ENCODE measurements at places on chromosomes 3 and 15.

GRCh38 chr15:35362195-35362829, 183.7 kb downstream of the DPH6 start:
- no peak for DNase-seq

DNA sequence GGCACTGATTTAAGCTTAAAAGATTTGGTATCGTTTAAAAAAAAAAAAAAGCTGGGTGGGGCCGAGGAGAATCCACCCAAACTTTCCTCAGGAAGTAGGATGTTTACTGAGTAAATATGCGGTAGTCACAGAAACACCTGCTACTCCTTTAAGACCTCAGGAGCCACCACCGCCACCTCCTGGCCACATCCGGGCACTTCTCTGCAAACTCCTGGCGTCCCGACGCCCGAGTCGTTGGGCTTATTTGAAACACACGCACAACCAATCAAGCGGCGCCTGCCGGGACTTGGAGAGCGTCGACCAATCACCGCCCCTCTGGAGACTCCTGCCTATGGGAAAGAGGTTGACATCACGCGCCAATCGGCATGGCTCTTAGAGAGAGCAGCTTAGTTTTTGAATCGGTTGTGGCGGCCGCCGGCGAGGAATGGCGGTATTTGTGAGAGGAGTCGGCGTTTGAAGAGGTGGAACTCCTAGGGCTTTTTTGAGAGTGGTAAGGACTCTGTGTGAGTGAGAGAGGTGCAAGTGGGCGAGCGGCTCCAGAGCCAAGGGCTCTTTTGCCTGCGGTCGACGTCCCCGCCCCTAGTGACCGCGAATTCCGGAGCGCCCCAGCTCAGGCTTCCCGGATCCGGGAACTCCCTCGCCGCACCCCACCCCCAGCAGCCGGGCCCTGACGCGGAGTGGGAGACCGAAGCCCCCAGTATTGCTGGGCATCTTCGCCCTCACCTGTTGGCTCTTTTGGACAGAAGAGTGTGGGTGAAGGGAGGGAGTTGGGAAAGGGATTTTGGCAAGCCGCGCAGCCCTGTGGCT, at the start of gene ECT2:
ECT2 (plus strand) TSS at position 359 of the 807 bp plus-strand sequence. CDS start 3,805 bp downstream, outside the sequence.
- DNase-seq, result peak; percentile 98

DNA sequence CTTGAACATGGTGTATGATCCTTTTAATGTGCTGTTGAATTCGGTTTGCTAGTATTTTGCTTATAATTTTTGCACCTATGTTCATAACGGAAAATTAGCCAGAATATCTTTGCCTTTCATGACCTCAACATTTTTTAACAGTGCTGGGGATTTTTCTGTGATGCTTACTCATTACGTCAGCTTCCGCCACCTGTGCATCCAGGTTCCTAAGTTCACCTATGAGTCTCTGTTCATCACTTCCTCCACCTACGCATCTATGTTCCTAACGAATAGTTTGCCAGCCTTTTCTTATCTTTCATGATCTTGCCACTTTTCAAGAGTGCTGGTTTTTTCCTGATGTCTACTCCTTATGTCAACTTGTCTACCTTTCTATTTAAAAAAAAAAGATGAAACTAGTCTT, 16.5 kb downstream of the AADACL2 start:
- peak; percentile 26 for DNase-seq

DNA sequence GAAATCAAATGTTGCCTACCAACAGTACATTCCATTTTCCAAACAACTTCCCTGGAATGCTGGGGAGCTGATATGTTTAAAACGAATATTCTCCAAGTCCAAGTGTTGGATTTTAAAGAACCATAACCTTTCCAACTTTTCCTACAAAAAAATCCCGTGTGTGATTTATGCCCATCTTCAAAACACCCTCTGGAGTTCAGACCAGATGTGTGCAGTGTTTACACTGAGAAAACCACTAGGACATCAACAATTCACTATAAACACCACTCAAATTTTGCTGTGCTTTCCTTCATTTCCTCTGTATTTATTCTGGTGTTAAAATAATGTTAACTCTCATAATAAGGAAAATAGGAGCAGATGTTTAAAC, 2.4 kb downstream of the VGLL4 start:
- no peak for DNase-seq

GRCh38 chr3:186930641-186931531, 560 bp downstream of the ST6GAL1 start:
- DNase-seq, result no peak

DNA sequence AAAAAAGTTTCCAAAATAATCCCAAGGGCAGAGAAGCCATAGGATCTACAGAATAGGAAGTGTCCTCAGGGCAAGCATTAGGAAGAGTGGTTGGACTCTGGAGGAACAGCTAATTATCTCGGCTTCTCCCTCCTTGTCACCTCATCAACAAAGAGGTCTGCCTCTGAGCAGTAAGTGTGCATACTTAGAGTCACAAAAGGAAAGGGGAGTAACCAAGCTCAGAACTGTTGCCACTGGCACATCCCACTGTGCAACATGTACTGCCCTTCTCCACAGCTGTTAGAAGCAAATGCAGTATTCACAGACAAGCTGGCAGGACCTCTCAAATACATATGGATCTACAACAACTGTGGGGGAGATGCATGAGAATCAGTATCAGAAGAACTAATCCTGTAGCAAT, 31.5 kb downstream of the NGLY1 start:
- no peak for DNase-seq

- DNase-seq, result no peak
Measured at GRCh38 chr3:50230104-50230793, 5.8 kb upstream of the GNAI2 start.

- DNase-seq, result no peak
Measured at GRCh38 chr15:68484696-68485400, 52.9 kb upstream of the ITGA11 start.

- DNase-seq, result peak; percentile 65
Measured at GRCh38 chr3:197854596-197855343, 63.7 kb downstream of the LRCH3 start.

DNA sequence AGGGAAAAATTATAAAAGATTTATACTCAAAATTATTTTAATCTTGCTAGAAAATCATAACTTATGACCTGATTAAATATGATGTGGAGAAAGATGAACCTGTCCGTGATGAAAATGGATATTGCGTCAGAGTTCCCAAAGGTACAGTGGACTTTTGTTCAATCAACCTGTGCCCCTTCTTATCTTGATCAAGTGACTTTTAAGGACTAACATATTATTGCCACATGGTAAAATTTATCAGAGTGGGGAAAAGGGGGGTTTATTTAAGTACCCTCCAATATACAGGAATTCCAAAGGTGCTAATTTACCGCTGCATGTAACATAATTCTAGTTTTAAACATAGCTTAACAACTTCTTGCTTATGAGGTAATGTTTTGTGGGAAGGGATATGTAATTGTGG, 39.6 kb downstream of the HDC start:
- no peak for DNase-seq

DNA sequence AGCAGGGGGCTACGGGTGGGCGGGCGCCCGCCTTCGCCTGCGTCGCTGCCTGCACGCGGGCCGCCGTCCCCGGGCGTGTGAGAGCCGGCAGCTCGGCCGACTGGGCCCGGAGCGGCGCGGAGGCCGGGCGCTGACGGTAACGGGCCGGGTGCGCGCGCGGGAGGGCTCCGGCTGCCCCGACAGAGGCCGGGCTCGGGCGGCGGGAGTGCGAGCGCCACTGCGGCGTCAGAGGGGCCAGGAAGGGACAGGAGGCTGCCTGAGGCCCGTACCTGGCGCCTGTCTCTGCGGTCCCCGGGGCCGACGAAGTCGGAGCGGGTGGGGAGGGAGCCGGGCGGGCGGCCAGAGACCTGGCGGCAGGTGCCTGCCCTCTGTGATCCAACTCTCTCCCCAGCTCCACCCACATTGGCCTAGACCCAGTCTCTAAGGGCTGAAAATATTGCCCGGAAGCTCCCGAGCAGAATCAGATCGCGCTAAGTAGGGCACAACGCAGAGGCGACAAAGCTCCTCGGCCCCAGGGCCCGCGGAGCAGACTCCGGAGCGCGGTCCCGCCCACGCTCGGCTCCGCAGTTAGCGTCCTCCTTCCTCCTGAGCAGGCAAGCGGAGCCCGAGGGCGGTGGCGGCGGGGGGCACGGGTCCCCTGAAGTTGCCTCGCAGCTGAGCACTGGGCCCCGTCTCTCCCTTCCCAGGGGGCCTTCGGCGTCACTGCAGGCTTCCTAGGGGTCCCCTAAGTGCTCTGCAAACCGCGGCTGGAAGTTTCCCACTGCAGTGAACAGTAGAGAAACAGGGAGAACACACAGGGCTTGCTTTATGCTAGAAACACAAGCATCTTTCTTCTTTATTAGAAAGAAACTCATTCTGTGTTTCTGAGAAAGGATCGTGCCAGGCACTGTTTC, at the start of gene MAN2A2:
MAN2A2 (plus strand) TSS at position 463 of the 893 bp plus-strand sequence. CDS start 906 bp downstream, outside the sequence.
- DNase-seq, result no peak

DNA sequence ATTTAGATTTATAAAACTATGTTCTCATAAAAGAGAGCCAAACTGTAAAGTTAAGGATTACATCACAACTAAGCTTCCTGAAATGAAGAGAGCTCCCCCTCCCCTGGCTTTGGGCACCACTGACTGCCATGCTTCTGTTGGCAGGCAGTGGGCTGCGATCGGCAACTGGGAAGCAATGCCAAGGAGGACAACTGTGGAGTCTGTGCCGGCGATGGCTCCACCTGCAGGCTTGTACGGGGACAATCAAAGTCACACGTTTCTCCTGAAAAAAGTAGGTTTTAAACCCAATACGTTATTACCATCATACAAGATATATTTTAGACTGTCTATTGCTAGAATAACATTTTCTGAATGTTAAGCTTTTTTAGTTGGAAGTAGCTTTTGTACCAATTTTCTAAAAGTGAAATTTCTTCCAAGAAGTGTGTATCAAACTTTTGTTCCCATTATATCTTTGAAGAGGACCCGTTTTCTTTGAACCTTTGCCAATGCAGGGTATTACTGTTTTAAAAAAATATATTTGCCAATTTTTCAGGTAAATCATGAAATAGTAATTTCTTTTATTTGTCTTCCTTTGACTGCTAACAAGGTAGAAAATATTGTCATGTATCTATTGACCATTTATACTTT, 184.1 kb downstream of the ADAMTSL3 start:
- DNase-seq, result no peak

- DNase-seq, result no peak
Measured at GRCh38 chr3:194298331-194299227, 52.5 kb downstream of the CPN2 start.

DNA sequence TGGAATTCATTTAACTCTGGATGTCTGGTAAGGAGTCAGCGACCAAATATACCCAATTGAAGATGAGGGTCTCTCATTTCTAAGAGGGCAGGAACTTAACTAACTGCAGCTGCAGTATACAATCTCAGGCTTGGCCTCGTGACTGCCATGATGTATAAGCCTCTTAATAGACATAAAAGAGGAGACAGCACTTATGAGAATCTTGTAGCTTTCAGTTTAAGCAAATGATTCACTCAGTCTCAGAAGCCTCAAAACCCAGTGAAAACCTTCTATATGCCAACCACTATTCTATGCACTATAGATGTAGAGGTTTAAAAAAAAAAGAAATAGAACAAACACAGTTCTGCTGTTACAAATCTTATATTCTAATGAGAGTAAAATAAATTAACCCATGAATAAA, 513.9 kb downstream of the TBL1XR1 start:
- no peak for DNase-seq

DNA sequence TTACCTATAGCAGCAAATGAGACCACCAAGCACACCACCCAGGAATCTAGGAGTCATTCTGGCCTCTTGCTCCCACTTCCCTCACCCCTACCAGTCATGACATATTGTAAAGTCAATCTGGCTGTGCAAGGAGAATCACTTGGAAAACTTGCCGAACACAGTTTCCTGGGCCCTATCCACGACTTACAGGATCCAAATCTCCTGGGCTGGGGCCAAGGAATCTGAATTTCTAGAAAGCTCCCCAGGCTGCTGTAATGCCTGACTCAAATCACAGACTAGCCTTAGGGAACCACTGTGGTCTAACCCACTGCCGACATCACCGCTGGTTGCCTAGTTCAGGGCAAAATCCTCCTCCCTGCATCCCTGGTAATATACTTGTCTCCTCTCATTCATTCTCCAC, 4.2 kb upstream of the CRABP1 start:
- no peak for DNase-seq

DNA sequence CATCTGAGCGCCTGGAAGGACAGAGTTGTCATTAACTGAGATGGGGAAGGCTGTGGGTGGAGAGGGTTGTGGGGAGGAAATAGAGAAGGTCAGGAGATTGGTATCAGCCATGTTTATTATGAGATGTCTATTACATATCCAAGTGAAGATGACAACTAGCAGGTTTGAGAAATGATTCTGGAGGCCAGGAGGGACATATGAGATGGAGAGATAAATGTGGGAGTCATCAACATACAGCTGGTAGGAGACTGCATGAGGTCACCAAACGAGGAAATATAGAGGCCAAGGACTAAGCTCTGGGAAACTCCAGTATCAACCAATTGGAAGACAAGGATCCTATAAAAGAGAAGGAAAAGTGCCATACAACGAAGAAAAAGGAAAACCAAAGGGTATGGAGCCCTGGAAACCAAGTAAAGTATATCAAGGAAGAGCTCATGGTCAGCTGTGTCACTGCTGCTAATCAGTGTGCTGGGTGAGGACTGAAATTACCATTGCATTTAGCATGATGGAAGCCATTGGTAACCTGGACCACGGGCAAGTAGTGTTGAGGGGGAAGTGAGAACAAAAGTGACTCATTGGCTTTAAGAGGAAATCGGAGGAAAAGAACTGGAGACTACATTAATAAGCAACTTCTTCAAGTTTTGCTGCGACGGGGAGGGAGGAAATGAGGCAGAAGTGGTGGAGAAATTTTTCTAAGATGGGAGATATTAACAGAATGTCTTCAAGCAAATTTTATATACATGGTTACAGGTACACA, 14.0 kb upstream of the UACA start:
- no peak for DNase-seq

DNA sequence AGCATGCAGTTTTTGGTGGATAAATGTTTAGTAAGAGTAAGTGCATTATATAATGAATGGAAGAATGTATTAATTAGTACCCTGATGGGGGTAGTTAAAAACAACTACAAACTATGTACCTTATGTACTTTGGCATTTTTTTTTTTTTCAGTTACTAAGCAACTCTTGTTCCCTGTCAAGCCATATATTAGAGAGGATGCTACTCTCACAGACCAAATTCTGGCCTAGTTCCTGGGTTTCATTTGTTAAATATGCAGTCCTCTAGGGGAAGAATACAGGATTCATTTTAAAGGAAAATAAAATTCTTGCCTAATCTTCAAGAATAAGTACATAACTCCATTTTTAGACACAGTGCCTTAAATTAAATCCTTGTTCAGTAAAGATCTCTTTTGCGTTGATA, 16.9 kb downstream of the FAM98B start:
- DNase-seq, result no peak

DNA sequence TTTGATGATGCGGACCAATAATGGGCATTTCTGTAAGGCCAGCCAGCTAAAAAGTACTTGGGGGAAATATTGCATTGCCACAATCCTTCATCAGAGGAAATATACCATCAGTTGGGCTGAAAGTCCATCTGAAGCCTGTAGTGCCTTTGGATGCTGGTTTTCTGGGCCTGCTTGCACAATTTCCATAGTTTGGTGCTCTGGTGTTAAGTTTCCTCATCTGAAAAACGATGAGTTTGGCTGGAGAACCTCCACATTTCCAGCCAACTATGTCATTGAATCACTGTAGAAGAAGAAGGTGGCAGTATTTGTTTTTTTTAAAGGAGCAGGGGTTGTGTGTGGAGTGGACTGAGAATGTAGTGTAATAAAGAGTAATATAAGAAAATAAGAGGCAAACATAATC, 10.1 kb downstream of the CCNB2 start:
- DNase-seq, result no peak

- no peak for DNase-seq
Measured at GRCh38 chr3:45191424-45191823, 34.7 kb downstream of the TMEM158 start.
